CD4-positive, alpha-beta memory T cell (primary cell): ENCODE measurements at places on chromosomes 3 and 15. TPM values are rescaled to one million over a fixed set of nuclear protein-coding genes. Genes with fewer than 3 reads are reported as not detected.

GRCh38 chr3:52819936-52820335 lies 10.5 kb downstream of the ITIH4 start:
- H3K36me3 ChIP-seq: no peaks in the 10 kb centered on the region
- no peaks in the 10 kb centered on the region for H3K4me1 ChIP-seq
- no peak overlapping the region for H3K27ac ChIP-seq
- H3K4me3 ChIP-seq: no peak overlapping the region

GRCh38 chr3:33401781-33402180 lies 38.4 kb downstream of the UBP1 start:
- no peak for DNase-seq
- H3K4me3 ChIP-seq: no peak overlapping the region
- no peaks in the 10 kb centered on the region for H3K27me3 ChIP-seq
- H3K36me3 ChIP-seq: peaks cover 68% of the 10 kb centered on the region
- H3K27ac ChIP-seq: no peak overlapping the region

GRCh38 chr15:57122080-57122840 lies 203.8 kb downstream of the TCF12 start:
- no peaks in the 10 kb centered on the region for H3K36me3 ChIP-seq
- H3K27me3 ChIP-seq: no peaks in the 10 kb centered on the region
- no peak overlapping the region for H3K27ac ChIP-seq
- no peak overlapping the region for H3K4me3 ChIP-seq

GRCh38 chr3:127286571-127287140 lies 1.2 kb downstream of the PRR20G start:
- no peaks in the 10 kb centered on the region for H3K4me1 ChIP-seq
- no peak for DNase-seq
- no peak overlapping the region for H3K4me3 ChIP-seq
- no peak overlapping the region for H3K27ac ChIP-seq
- no peaks in the 10 kb centered on the region for H3K27me3 ChIP-seq
- H3K36me3 ChIP-seq: no peaks in the 10 kb centered on the region

GABRA5 gene
- not detected for total RNA-seq

- DNase-seq: no peak
- H3K4me3 ChIP-seq: no peak overlapping the region
- H3K4me1 ChIP-seq: no peaks in the 10 kb centered on the region
- no peaks in the 10 kb centered on the region for H3K27me3 ChIP-seq
These were observed 213.4 kb upstream of the PEX5L start for GRCh38 chr3:180250172-180250571.

DNA sequence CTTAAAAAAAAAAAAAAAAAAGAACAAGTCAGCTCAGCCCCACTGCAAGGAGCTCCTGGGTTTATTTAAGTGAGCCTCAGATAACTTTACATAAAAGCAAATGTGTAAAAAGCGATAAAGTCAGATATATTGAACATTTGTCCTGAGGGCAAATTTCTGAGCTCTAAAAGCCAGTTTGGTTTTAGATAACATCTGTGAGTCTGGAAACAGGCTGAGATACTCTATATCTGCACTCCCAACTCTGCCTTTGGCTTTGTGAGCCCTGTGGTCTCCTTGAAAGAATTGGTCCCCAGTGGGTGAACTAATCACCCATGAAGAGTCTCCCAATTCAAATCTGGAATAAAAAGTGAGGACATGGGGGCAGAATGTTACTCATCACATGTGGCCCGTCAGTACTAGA lies 104.6 kb downstream of the APBA2 start:
- no peak overlapping the region for H3K4me3 ChIP-seq
- H3K4me1 ChIP-seq: peaks cover 6% of the 10 kb centered on the region
- no peaks in the 10 kb centered on the region for H3K27me3 ChIP-seq
- DNase-seq: no peak
- no peaks in the 10 kb centered on the region for H3K36me3 ChIP-seq
- no peak overlapping the region for H3K27ac ChIP-seq

GRCh38 chr15:24746094-24746493 lies 70.5 kb downstream of the NPAP1 start:
- no peak overlapping the region for H3K4me3 ChIP-seq
- no peaks in the 10 kb centered on the region for H3K4me1 ChIP-seq
- DNase-seq: no peak
- H3K27me3 ChIP-seq: no peaks in the 10 kb centered on the region
- no peaks in the 10 kb centered on the region for H3K36me3 ChIP-seq

GRCh38 chr3:126083511-126083912 lies 412 bp downstream of the SLC41A3 start:
- H3K36me3 ChIP-seq: no peaks in the 10 kb centered on the region
- peak overlapping the region; percentile 63 for H3K27ac ChIP-seq
- no peaks in the 10 kb centered on the region for H3K27me3 ChIP-seq
- no peak for DNase-seq
- peak overlapping the region; percentile 64 for H3K4me3 ChIP-seq

WWTR1 gene
- total RNA-seq: 1.1 TPM
